ENCODE measurements at places on chromosomes 7 and 10. TPM values are rescaled to one million over a fixed set of nuclear protein-coding genes. Genes with fewer than 3 reads are reported as not detected.

The SPDYE9 gene
- total RNA-seq, result not detected

- peak; percentile 40 for DNase-seq
Measured at GRCh38 chr7:38660427-38661099, 29.4 kb upstream of the AMPH start.

DNA sequence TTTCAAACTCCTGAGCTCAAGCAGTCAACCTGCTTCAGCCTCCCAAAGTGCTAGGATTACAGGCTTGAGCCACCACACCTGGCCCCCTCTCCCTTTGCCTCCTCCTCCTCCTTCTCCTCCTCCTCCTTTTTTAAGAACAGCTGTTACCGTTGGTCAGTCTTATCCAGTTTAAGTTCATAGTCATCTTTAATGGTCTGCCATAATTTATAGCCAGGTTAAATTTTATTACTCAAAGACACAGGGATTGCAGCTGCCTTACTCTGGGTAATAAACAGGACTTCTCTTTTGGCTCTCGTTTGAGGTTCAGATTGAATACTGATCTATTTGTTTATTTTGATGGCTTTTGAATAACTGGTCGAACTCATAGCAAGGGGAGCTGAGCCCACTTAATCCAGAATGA lies 35.2 kb downstream of the ATOH7 start:
- no peak for DNase-seq

- DNase-seq, result no peak
Measured at GRCh38 chr7:155765458-155765857, 46.8 kb downstream of the SHH start.

- no peak for DNase-seq
Measured at GRCh38 chr7:77843194-77843593, 44.6 kb downstream of the PHTF2 start.

The HOXA5 gene
- total RNA-seq, result 0.69 TPM

- peak; percentile 33 for DNase-seq
Measured at GRCh38 chr10:52004342-52004949, 305.1 kb upstream of the CSTF2T start.

DNA sequence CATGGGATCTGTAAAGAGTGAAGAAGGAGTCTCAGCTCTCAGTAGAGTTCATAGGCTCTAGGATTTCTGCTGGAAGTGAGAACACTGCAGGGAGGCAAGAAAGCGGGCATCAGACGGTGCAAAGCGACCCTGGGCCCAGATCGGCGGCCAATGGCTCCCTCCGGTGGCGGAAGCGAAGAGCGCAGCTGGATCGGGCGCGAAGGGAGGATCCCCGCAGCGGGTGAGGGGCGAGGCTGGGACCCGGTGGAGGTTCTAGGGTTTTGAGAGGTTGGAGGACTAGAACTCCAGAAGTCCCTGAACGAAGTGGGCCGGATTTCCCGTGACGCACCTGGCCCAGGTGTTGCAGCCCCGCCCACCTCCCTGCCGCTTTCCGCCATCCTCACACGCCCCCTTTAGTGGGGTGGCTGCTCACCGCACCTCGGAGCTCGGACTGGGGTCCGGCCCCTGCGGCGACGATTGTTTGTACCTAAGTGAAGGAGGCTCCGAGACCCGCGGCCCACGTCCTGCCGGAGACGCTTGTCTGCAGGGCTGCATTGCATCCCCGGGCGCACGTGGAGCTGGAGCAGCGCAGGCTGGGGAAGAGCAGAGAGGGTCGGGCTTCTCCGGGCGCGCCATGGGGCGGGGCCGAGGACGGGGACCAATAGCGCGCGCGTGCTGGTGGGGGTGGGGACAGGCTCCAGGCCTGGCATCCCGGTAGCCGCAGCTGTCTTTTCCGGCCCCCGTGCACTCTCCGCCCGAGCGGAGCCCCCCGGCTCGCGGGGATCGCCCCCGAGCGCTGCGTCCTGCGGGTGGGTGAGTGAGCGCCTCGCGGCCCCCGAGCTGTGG lies at the start of gene SLC12A9:
TSS of gene SLC12A9 (plus strand) at position 666 of the 825 bp plus-strand sequence. CDS start 1,485 bp downstream, outside the sequence.
- DNase-seq, result peak; percentile 87

DNA sequence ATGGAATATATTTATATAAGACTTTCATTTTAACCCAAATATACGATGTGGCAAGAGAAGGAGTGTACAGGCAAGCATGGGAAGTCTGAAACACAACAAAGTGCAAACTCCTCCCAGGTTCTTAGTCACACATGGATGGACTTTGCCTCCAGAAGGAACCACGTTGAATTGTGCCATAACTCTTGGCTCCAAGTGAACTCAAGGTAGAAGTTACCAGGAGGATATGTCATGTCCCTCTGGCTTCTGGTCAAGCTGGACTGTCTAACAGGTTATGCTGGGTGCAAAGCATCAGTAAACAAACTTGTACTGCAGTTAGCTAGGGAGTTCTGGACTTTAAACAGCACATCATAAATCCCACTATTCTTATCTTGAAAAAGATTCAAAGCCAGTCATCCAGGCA lies 328.3 kb upstream of the TEX47 start:
- no peak for DNase-seq

DNA sequence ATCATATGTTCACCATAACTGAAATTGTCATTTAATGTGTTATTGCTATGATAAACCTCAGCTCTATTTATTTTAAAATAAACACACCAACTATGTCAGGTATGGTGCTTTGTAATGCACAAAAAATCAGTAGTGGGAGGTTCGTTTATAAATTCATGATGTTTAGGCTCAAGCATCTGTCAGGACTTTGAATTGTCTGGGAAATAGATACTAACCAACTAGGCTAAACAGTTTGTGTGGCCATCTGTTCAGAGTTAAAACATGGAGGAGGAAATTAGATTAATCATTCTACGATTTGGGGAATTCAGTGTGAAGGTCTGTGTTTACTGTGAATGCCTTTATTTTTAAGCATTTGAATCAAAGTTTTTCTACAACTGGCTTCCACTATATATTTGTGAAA lies 212.6 kb upstream of the FZD8 start:
- DNase-seq, result no peak

The FAM25A gene
- total RNA-seq, result not detected

DNA sequence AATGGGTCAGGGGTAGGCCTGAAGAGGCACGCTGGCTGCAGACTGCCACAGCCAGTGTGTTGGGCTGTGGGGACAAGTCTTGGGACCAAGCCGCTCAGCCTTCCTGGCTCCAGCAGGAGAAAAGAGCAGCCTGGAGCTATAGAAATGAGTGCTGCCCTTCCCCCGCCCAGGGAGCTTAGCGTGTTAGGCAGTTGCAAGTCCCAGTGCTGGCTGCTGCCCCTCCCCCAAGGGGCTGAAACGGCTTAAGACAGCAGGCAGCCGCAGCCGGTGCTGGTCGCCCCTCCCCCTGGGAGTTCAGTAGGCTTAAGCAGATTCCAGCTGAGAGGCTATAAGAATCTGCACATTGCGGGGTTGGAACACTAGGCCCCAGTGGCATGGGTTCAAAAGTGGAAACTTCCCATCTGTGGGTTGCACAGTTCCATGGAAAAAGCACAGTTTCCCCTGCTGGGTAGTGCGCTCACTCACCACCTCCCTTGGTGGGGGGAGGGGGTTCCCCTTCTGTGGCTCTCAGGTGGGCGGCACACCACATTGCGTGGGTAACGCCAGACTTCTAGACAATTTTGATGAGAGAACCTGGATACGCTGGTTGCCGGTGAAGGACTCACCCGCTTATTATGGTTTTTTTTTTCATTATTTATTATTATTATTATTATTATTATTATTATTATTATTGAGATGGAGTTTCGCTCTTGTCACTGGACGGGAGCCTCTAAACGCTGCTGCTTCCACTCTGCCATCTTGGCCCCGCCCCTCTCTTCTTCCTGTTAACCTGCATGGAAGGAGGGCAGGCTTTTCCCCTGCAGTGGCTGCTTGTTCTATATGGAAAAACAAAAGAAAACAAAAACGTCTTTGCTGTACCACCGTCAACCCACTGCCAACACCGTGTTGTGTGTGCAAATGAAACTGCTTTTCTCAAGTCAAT lies 151.1 kb downstream of the CXCL12 start:
- no peak for DNase-seq

The CHST3 gene
- 22.4 TPM for total RNA-seq

- DNase-seq, result no peak
Measured at GRCh38 chr7:91435381-91436059, 171.3 kb downstream of the FZD1 start.

DNA sequence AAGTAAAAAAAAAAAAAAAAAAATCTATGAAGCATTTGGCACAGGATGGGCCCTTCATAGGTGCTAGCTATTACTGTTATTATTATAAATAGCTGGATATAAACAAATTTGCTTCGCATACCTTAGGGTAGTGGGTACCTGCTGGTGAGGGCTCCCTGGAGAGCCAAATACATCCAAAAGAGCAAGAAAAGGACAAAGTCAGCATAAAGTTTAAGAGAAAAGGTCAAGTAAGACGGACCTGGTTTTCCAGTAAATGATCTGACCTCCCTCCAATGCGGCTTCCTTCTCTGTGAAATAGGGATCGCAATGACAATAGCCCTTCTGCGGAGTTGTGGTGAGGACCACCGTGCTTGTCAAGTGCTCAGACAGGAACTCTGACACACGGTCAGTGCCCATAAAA lies 214.5 kb downstream of the SNX10 start:
- DNase-seq, result no peak

DNA sequence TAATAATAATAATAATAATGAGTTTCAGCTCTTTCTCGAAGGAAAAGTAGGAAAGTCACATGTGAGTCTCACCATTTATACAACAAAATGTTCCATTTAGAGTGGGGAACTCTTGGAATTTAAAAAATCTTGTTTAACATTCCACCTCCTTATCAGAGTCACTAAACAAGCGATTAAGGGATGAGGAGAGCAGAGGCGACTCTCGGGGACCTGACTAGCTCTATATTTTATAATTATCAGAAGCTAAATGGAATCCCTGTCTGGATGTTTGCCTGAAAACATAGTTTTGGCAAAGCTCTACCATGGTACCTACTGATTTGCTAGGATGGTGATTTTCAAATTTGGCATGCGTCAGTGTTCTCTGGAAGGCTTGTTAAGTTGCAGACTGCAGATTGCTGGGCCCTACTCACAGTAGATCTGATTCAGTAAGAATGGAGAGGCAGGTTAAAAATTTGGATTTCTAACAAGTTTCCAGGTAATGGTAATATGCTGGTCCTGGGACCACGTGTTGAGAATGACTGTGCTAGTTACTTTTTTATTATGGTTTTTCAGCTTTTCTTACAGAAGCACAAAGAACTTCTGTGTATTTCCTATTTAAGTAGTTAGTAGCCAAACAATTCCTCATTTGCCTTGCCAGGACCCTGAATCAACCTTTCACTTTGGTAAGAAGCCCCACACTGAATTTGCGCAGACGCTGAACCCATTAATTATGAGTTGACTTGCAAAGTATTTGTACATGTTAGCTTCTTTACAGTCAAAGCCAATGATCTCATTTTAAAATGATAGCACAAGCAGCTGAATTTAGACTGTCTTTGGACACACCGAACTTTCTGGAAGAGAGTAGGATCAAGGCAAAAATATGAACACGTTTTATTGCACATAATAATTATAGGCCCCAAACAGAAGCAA lies 39.5 kb downstream of the CPED1 start:
- peak; percentile 26 for DNase-seq

Data from M059J (cell line).